Stimulated activated naive B cell treated with anti-CD40 and anti-IgM and Interleukin-4, amounts not matched to agents 10 μg/mL and 1 μg/mL and 100 μg/mL, for 72 hours (primary cell): ENCODE measurements at places on chromosomes 2 and 18.

DNA sequence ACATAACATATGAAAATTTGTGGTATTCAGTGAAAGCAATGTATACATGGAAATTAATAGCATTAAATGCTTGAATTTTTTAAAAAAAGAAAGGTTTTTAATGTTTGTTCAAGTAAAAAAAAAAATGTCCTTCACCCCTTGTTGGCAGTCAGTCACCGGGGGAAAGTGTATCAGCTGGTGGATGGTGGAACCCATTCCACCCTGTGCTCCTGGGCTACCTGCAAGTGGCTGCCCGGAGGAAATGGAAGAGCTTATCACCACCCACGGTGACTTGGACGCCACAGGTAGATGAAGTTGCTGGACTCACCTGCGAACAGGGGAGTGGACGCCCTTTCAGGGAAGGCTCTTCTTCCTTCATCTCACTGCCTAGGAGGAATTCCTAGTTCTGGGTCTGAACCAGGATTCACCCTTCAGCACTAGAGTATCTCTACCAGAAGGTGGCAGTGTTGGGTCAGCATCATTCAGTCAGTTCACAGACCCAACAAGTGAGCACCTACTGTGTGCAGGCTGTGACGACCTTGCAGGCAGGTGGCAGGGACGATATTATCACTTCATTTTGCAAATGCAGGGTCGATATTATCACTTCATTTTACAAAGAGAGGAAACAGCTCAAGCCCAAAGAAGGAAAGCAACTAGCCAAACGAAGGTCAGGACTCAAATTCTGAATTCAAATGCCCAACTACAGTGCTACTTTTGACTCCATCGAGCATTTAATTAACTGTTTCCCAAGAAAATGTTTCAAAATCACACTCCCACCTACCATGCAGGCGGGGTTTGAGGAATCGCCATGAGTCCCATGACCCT, 35.8 kb downstream of the CIB4 start:
- DNase-seq = no peak

DNA sequence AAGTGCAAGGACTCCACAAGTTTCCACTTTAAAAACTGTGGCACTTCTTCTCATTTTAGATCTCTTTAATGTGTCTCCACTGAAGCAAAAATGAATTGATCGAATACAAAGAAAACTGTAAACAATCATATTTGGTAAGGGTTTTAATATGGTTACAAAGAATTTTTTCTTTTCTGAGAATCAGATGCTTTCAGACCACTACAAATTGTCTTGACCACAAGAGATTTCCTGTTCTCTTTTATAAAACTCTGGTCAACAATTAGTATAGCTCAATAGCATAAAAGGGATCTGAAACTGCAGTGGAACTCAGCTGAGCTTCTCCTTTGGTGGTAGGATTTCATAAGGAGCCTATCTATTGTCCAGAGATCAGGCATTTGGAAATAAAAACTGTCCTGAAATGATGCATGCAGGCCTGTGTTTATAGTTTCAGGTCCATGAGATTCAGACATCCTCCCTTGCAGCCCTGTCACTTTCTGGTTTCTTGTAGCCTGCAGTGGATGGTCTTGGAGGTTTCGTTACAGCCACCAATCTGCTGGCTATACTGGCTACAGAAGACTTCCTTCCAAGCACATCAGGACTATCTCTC, 120.0 kb downstream of the DOCK10 start:
- no peak for DNase-seq

DNA sequence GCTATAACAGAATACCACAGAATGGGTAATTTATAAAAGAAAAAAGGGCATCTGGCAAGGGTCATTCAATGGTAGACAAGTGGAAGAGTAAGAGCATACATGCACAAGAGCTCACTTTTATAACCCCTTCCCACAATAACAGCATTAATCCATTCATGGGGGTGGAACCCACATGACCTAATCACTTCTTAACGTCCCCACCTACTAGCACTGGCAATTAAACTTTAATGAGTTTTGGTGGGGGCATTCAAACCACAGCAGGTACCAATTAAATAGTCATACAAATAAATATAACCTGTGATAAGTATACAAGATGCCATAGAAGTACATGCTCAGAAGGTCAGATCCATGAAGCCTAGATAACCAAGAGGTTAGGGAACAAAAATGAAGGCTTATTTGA, 48.6 kb downstream of the ROCK1 start:
- DNase-seq = no peak

DNA sequence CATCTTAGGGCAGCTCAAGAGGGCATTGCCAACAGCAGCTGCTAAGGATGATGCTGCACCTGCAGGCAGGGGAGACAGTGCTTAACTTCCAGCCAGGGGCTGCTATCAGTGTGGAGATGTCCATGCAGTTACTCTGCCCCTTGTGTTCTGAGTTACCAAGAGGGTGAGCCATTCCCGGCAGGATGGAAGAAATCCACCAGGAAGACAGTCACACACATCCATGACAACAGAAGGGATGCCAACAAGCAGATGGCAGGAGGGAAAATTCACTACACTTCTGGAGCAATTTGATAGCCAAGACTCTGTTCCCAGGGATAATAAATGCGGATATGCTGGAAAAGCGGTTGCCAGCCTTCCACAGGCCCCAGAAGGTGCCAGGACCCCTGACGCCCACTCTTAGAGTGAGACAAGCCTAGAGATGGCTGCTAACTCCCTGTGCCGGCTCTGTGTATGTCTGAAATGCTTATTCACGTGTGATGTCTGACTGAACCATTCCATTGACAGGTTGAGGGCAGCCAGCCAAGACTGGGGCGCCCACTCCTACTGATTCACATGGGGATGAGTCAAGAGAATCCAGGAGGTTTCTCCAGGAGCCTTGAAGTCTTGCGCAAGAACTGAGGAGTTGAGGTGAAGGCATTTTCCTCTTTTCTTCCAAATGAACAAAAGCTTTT, 24.5 kb downstream of the LOXHD1 start:
- no peak for DNase-seq

- no peak for DNase-seq
Measured at GRCh38 chr2:233428008-233428407, 73.7 kb downstream of the DGKD start.

GRCh38 chr18:919078-919477, 14.4 kb downstream of the ADCYAP1 start:
- no peak for DNase-seq

GRCh38 chr2:219527076-219527394, 12.8 kb downstream of the ASIC4 start:
- DNase-seq = no peak

- no peak for DNase-seq
Measured at GRCh38 chr2:227474410-227474809, 2.5 kb downstream of the AGFG1 start.

- DNase-seq = peak; percentile 53
Measured at GRCh38 chr2:206274434-206275311, at the start of gene ZDBF2. ZDBF2 (plus strand) TSS chr2:206274663; CDS start chr2:206281850, 7,187 bp downstream.

GRCh38 chr2:8684878-8685696, 3.2 kb downstream of the ID2 start:
- peak; percentile 32 for DNase-seq

DNA sequence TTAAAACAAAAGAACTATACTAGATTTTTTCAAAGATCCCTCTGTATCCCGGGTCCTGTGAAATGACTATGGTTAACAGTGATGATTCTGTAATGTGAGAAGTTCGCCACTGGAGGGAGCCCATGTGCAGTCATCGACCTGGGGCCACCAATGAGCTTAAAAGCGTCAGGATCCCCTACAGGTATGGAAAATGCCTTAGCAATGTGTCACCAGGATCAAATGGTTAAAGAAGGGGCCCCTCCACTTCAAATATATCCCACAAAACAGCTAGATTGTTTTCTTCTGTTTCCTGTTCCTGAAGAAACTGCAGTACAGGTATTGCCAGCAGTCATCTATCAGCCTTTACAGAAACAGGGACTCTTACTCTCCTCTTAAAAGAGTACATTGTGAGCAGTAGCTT, 15.3 kb downstream of the CHRNA1 start:
- DNase-seq = peak; percentile 52

DNA sequence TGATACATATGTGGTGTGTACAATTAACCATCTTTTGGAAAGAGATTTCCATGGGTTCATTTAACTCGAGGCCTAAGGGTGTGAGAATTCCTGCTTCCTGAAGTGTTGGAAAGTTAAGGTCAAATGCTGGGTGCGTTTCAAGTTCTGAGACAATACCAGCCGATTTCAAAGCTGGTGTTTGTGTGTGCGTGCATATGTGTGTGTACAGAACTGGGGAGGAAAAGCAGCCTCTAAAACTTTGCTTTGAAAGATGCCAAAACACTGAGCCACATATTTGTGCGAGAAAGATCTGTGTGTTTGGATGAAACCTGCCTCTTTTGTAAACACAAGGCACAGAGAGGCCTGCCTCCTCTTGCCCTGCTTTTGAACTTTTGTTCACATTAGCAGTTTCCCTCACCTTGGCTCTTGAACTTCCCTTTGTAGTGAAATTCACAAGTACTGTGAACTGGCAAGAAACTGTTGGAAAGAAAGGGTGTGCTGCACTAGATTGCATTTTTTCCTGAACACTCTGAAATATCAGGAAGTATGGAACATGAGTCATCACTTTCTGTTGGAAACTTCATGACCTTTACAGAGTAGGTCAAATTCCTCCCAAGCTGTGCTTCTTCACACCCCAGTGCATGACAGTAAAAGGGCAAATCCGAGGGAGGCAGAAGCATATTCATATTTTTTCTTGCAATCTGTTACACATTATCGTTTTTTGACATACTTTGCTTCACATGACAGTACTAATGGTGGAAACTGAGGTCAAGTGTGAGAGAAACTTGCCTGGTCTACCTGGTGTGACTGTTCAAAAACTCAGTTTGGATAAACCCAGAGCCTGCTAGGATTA, 20.0 kb upstream of the CAVIN2 start:
- DNase-seq = no peak

DNA sequence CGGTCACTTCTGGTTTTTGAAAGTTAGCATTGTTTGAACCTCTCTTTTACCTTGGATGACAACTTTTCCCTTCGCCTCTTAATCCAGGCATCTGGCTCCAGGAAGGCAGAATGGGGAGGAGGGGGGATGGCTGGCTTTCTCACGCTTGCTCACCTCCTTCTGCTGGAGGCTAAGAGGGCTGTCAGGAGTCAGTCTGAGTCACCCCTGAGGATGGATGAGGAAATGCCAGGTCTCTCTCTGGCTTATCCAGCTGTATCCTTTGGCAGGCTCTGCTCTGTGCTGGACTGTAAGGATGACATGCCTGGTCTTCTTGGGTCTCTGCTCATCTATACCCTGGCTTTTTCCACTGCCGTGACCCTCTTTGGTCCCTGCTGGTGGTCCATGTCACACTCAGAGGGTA, 142.9 kb upstream of the GYPC start:
- DNase-seq = no peak

- DNase-seq = no peak
Measured at GRCh38 chr2:167928434-167928833, 319.0 kb downstream of the STK39 start.

DNA sequence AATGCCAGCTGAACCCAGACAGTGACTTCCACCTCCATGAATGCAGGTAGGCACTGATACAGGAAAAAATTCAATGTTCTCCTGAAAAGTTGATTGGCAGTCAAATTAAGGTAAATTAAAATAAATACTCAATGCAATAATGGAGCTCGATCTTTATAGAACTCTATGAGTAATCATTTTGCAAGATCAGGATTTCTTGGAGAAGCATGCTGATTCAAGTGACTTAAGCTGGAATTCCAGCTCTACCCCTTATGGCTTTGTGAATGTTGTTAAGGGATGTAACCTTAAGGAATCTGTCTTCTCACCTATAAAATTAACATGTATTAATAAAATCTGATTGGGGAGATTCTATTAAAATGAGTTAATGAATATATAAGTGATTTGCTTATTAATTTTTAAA, 145.1 kb downstream of the QPCT start:
- no peak for DNase-seq

- no peak for DNase-seq
Measured at GRCh38 chr2:6639929-6640620, 225.6 kb downstream of the CMPK2 start.

GRCh38 chr2:46171411-46171953, 125.7 kb upstream of the EPAS1 start:
- DNase-seq = no peak

DNA sequence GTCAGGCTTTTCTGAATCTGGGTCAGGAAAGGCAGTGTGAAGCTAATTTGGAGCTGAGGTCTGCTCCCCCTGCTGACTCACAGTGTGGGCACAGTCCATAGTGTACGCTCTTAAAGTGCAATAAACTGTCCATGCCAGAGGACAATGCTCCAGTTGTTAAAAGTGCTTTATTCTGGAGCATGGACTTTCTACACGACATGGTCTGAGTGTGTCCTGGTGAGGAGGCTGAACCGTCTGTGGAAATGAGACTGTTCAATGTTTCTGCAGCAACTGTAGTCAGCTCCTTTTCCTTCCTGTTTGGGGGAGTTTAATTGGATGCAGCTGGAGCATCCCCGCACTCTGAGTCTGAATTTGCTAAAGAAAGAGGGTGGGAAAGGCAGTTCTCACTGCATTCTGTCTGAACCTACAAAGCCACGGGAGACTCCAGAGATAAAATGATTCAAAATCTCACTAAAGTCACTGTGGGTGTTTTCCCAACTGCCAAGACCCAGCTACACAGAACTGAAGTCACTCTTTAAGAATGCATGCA, 110.2 kb upstream of the TRIB2 start:
- no peak for DNase-seq

- DNase-seq = no peak
Measured at GRCh38 chr18:79318142-79318673, 77.5 kb upstream of the NFATC1 start.

DNA sequence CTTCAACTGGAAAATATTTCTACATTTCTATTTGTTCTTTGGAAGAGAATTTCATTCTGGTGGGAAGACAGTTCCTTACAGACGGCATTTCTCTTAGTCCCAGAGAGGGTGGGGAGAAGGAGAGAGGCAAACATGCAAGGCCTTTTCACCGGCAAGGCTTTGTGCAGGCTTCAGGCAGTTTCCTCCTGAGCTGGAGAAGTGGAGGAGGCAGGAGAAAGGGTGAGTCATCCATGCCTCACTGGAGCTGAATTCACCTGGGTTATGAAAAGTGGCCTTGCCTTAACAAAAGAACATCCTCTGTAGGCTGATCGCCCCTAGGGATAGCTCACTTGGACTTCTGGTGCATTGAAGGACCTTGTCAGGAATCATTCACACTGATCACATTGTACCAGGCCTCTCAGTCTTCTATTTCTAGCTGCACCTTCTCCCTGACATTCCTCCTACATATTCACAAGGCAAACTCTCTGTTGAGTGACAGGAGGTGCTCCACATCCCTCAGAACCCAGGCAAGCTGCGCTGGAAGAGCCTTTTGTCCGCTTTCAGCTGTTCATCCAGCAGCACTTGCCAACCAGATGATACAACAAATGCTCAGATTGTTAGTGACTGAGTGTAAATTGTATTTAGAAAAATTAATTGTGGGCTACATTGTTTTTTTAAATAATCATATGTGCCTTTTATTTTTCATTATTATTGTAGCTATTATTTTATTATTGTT, 796.1 kb downstream of the DCDC2C start:
- DNase-seq = no peak

GRCh38 chr2:174729797-174730697, 34.2 kb downstream of the CHRNA1 start:
- no peak for DNase-seq

GRCh38 chr2:2744958-2745715, 414.1 kb upstream of the MYT1L start:
- DNase-seq = no peak

GRCh38 chr2:195677884-195678283, 20.9 kb downstream of the SLC39A10 start:
- DNase-seq = no peak
